ENCODE measurements at places on chromosomes 11 and 22. TPM values are rescaled to one million over a fixed set of nuclear protein-coding genes. Genes with fewer than 3 reads are reported as not detected.

- H3K27ac ChIP-seq: no peak overlapping the region
- no peak overlapping the region for H3K4me3 ChIP-seq
- H3K27me3 ChIP-seq: no peaks in the 10 kb centered on the region
- DNase-seq: no peak
- no peaks in the 10 kb centered on the region for H3K36me3 ChIP-seq
Observed at GRCh38 chr11:83971063-83971462, 684.9 kb upstream of the CCDC90B start.

GRCh38 chr11:34948696-34949095 lies 32.3 kb downstream of the PDHX start:
- DNase-seq: no peak
- no peak overlapping the region for H3K27ac ChIP-seq
- H3K4me3 ChIP-seq: no peak overlapping the region
- H3K27me3 ChIP-seq: no peaks in the 10 kb centered on the region

GRCh38 chr11:123357990-123358827 lies 71.9 kb upstream of the GRAMD1B start:
- H3K27ac ChIP-seq: no peak overlapping the region
- no peaks in the 10 kb centered on the region for H3K36me3 ChIP-seq
- peak; percentile 45 for DNase-seq
- peaks cover 71% of the 10 kb centered on the region for H3K27me3 ChIP-seq
- H3K4me1 ChIP-seq: peaks cover 9% of the 10 kb centered on the region

GRCh38 chr22:35582861-35583670 lies 34.1 kb downstream of the MB start:
- H3K36me3 ChIP-seq: no peaks in the 10 kb centered on the region
- H3K27ac ChIP-seq: no peak overlapping the region
- H3K4me1 ChIP-seq: no peaks in the 10 kb centered on the region

DNA sequence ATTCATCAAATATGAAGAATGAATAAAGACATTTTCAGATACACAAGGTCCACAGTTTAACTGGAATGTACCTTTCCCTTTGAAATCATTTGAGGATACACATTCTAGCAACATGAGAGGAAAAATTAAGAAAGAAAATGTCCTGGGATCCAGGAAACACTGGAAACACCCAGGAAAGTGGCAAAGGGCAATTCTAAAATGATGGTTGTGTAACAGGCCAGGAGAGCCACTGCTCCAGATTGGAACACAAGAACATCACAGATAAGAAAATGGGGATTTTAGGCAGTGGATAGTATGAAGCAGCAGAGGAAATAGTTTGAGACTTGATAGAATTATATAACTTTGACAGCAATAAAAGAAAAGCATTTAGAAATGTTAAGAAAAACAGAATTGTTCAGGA lies 56.1 kb upstream of the GRIK4 start:
- H3K4me3 ChIP-seq: no peak overlapping the region
- no peak for DNase-seq
- no peaks in the 10 kb centered on the region for H3K27me3 ChIP-seq
- no peaks in the 10 kb centered on the region for H3K4me1 ChIP-seq
- H3K27ac ChIP-seq: no peak overlapping the region

GRCh38 chr11:123694551-123694950 lies 40.1 kb upstream of the SCN3B start:
- H3K27ac ChIP-seq: no peak overlapping the region
- H3K4me1 ChIP-seq: no peaks in the 10 kb centered on the region
- H3K36me3 ChIP-seq: no peaks in the 10 kb centered on the region
- H3K27me3 ChIP-seq: peaks cover 49% of the 10 kb centered on the region
- no peak overlapping the region for H3K4me3 ChIP-seq
- DNase-seq: no peak

- H3K4me3 ChIP-seq: no peak overlapping the region
- H3K27ac ChIP-seq: no peak overlapping the region
- DNase-seq: no peak
- peaks cover 2% of the 10 kb centered on the region for H3K36me3 ChIP-seq
Observed at GRCh38 chr11:36403661-36404060, 106.4 kb downstream of the TRAF6 start.

GRCh38 chr22:30718491-30718890 lies 23.8 kb downstream of the OSBP2 start:
- H3K36me3 ChIP-seq: no peaks in the 10 kb centered on the region
- no peaks in the 10 kb centered on the region for H3K27me3 ChIP-seq
- no peak overlapping the region for H3K4me3 ChIP-seq
- H3K27ac ChIP-seq: no peak overlapping the region
- H3K4me1 ChIP-seq: peaks cover 1% of the 10 kb centered on the region

DNA sequence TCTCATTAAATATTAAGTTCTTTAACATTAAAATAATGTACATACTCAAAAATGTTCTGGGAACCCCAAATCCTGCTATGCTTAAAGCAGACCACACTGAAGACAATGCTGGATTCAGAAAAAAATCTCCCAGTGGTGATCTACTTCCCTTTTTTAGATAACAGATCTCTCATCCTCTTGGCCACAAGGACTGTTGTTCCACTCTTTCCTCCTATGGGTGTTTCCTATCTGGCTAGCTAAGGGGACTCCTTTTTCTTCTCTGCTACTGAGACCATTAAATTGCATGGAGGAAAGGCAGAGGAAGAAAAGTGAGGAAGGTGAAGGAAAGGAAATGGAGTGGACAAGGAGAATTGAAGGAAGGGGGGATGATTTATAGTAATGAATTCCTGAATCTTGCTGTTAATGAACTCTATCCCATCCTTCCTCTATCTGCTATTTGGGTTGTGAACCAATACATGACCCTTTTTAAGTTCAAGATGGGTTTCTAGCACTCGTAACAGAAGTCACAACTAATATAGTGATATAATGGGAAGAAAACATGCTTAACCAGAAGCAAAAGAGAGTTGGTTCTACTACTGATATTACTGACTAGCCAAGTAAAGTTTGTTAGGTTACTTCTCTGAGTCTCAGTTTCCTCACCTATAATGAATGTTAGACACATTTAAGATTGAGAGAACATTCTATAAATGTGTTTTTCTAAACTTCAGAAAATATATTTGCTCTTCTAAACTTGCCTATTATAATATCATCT lies 53.2 kb downstream of the PIK3C2A start:
- H3K27me3 ChIP-seq: no peaks in the 10 kb centered on the region
- DNase-seq: no peak
- peak overlapping the region; percentile 52 for H3K27ac ChIP-seq
- peaks cover 2% of the 10 kb centered on the region for H3K4me1 ChIP-seq
- H3K36me3 ChIP-seq: peaks cover 8% of the 10 kb centered on the region

DNA sequence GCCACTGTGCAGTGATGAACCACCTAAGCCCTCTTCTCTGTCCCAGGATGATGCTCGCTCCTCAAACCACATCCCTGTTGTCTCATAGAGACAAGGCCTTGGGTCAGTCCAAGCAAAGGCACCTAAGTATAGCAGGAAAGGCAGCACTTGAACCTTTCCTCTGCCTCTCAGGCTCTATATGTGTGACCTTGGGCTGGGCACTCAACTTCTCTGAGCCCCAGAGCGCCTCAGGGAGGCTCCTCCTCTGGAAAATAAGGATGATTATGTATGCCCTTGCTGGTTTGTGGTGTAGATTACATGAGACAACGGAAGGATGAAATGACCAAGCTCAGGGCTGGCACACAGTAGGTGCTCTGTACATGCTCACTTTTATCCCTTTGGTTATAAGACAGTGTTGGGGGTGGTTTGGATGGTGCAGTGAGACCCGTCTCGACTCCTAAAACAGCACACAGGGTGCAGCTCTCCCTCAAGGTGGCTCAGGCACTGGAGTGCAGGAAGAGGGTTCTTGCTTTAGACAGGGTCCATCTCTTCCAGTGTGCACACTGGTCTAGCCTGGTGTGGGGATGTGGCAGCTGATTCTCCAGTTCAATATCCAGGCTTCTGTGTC lies 40.2 kb upstream of the ACCSL start:
- DNase-seq: peak; percentile 9
- no peaks in the 10 kb centered on the region for H3K36me3 ChIP-seq
- no peak overlapping the region for H3K27ac ChIP-seq
- peaks cover 13% of the 10 kb centered on the region for H3K27me3 ChIP-seq
- H3K4me1 ChIP-seq: peaks cover 16% of the 10 kb centered on the region

GRCh38 chr11:69372589-69373250 lies 78.8 kb downstream of the MYEOV start:
- DNase-seq: no peak
- H3K27me3 ChIP-seq: no peaks in the 10 kb centered on the region
- H3K4me1 ChIP-seq: no peaks in the 10 kb centered on the region
- H3K4me3 ChIP-seq: no peak overlapping the region
- H3K27ac ChIP-seq: no peak overlapping the region

- no peak for DNase-seq
- H3K36me3 ChIP-seq: peaks cover 10% of the 10 kb centered on the region
- H3K27me3 ChIP-seq: no peaks in the 10 kb centered on the region
- H3K4me1 ChIP-seq: peaks cover 3% of the 10 kb centered on the region
- H3K27ac ChIP-seq: no peak overlapping the region
Observed at GRCh38 chr11:94910270-94910669, 63.1 kb downstream of the CWC15 start.

GRCh38 chr11:63997801-63998337 lies 11.6 kb downstream of the OTUB1 start:
- peaks cover 22% of the 10 kb centered on the region for H3K36me3 ChIP-seq
- DNase-seq: no peak
- no peak overlapping the region for H3K27ac ChIP-seq
- peaks cover 22% of the 10 kb centered on the region for H3K4me1 ChIP-seq

GRCh38 chr11:6258141-6258540 lies 1.5 kb upstream of the CCKBR start:
- no peak overlapping the region for H3K4me3 ChIP-seq
- H3K4me1 ChIP-seq: peaks cover 9% of the 10 kb centered on the region
- DNase-seq: no peak

DNA sequence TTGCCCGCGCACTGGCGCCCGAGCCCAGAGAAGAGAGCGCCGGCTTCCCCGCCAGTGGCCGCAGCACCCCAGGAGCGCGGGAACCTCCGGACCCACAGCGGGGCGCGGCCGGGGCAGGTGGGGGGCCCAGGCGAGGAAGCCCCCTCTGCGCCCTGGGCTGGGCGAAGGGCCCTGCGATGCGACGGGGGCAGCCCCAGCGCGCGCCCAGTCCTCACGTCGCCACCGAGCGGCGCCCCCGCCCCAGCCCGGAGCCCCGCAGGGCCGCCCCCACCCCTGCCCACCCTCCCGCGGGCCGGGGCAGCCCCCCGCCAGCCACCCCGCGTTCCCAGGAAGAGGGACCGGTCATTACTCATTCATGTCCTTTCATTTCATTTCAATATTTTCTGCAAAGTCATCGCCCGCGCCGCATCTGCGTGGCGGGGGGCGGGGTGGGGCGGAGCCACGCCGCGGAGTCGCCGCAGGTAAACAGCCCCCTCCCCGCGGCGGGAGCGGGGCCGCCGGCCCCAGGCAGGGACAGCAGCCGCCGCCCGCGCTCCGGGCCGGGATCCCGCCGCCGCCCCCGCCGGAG lies 673 bp upstream of the PANX2 start:
- H3K4me3 ChIP-seq: peak overlapping the region; percentile 54
- DNase-seq: no peak
- peaks cover 26% of the 10 kb centered on the region for H3K27me3 ChIP-seq

The RAB39A gene
- 0.41 TPM for total RNA-seq

The NCAM1 gene
- total RNA-seq: 141 TPM

The FAM181B gene
- total RNA-seq: 0.47 TPM

The CLCF1 gene
- 5.9 TPM for total RNA-seq

The CASP1 gene
- 2.7 TPM for total RNA-seq

The TRPM5 gene
- total RNA-seq: 7.2 TPM

The OOSP1 gene
- not detected for total RNA-seq

The GGTLC2 gene
- 0.31 TPM for total RNA-seq
